ENCODE measurements at places on chromosomes 5 and 9.

DNA sequence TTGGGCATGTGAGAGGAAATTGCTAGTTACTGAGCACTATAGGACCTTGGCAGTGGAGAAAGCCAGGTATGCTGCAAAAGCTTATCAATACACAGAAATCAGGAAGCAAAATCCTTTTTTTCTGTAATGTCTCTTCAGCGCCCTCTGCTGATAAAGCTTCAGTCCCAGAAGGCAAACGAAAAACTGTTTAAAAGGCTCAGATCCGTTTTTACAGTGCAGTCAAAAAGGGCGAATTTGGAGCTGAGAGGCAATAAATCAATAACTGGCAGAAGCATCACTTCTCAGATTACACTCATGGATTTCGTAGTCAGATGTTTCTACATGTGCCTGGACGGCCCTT lies 1.1 kb upstream of the MAN2A1 start:
- DNase-seq, result peak; percentile 23

DNA sequence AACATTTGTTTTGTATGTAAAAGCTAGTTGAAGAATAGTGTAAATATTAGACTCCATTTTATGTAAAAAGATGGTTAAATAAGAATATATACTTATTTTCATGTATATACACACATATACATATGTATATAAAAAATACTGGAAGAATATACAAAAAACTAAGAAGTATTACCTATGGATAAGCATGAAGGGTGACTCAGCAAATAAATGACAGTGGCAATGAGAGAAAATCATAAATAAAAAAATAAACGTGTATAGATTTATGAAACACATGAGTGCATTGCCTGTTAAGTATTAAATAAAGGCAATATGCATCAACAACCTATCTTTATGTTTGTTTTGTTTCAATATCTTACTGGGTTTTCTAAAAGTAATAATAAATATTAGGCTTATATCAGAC lies 435.3 kb downstream of the CYLC2 start:
- DNase-seq, result no peak

DNA sequence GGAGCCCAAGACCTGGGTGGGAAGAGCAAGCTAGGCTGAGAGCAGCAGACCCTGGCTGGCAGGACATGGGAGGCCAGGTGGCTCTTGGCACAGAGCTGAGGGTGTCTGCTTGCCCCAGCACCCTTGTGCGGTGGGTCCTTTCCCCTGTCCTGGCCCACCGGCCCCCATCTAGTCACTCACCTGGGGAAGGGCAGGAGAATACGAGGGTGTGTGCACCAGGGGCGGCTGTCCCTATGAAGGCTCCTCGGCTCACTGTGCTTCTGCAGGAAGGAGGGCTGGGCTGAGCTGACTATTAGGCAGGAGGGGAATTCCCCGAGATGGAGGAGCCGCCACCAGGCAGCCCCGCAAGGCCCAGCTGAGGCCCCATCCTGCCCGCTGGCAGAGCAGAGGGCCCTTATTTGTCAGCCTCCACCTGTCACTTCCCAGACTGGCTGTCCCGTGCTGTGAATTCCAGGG lies 6.1 kb upstream of the TNIP1 start:
- no peak for DNase-seq

DNA sequence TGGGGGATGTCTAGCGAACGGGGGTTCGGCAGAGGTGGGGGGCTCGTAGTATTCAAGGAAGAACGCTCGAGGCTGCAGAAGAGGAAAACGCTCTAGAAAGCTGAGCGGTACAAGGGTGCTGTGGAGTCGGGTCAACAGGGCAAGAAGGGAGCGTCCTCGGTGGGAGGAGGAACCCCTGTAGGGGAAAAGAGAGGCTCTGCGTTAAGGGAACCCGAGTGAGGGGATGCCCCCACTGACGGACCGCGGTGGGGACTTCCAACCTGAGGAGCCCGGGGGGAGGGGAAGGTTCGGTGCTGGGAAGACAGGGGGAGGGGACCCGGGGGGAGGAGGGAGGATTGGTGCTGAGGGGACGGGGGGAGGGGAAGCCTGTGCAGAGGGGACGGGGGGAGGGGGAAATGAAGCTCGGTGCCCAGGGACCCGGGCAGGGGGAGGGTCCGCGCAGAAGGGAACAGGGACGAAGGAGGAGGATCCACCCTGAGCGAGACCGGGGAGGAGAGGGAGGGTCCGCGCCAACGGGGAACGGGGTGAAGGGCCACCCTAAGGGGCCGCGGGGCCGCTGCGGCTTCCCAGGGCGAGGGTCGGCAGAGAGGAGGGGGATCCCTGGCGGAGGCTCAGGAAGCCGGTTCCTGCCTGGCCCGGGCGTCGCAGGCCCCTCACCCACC lies 621 bp downstream of the NR6A1 start:
- DNase-seq, result no peak

All from H4 (cell line).